ENCODE measurements at places on chromosomes 7 and 10.

DNA sequence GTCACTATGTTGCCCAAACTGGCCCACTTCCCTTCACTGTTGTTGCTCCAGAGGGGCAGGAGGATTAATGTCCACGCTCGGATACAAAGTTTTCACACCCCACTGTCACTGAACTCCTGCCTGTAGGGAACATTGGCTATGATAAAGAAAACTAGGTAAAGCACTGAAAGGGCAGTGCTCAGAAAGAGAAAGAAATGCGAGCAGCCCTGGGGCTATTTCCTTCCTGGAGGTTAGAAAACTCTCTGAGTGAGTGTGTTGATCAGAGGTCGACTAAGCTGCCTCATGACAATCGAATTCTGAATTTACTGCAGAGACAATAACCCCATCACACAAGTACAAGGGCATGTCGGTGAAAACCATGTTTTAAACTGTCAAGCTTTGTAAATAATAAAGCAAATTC, 227.2 kb upstream of the PITRM1 start:
- peaks cover 15% of the 10 kb centered on the region for H3K27me3 ChIP-seq
- H3K4me3 ChIP-seq: no peak overlapping the region
- H3K4me1 ChIP-seq: no peaks in the 10 kb centered on the region
- DNase-seq: no peak
- no peak overlapping the region for H3K27ac ChIP-seq
- H3K36me3 ChIP-seq: no peaks in the 10 kb centered on the region

- no peaks in the 10 kb centered on the region for H3K27me3 ChIP-seq
- H3K4me3 ChIP-seq: no peak overlapping the region
- no peak overlapping the region for H3K27ac ChIP-seq
Observed at GRCh38 chr10:21746118-21746517, 212.1 kb downstream of the MLLT10 start.

- H3K27ac ChIP-seq: no peak overlapping the region
- peak; percentile 73 for DNase-seq
- no peak overlapping the region for H3K4me3 ChIP-seq
Observed at GRCh38 chr7:142866361-142867096, 11.7 kb downstream of the EPHB6 start.

GRCh38 chr7:15603124-15603523, 41.3 kb upstream of the AGMO start:
- H3K4me1 ChIP-seq: no peaks in the 10 kb centered on the region
- no peak overlapping the region for H3K4me3 ChIP-seq
- no peak for DNase-seq
- no peak overlapping the region for H3K27ac ChIP-seq
- no peaks in the 10 kb centered on the region for H3K36me3 ChIP-seq
- H3K27me3 ChIP-seq: peaks cover 29% of the 10 kb centered on the region

DNA sequence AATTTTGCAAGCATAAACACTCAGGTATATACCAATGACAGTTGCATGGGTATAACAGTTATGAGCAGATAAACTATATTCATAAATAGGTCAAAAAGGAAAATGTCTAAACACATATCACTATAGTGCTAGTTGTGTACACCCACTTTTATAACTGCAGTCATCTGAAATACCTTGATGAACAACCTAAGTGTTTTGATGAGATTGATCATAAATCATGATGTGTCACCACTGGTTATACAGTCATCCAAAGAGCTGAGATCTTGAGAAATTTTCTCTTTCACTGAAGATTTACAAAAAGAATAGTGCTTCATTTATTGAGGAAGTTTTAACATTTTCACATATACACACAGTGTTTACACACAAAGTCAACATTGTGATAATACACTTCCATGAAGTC, 78.6 kb upstream of the SLC25A13 start:
- no peak overlapping the region for H3K27ac ChIP-seq
- no peaks in the 10 kb centered on the region for H3K4me1 ChIP-seq
- H3K4me3 ChIP-seq: no peak overlapping the region

DNA sequence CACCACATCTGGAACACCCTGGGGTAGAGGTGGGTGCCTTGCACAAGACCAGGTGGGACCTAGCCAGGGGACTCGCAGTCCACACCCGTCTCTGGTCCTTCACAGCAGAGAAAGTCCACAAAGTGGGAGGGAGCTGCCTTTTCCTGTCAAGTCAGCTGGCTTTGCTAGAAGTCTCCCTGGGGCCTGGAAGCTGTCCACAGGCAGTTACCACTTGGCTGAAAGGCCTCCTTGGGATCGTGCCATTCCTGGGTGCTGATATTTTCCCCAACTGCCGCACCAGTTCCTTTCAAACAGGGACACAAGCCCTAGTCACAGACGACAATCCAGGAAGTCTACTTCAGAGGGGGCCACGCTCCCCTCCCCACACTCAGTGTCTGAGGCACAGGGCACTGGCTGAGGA, 75.4 kb downstream of the AFAP1L2 start:
- DNase-seq: no peak
- no peak overlapping the region for H3K27ac ChIP-seq
- H3K4me1 ChIP-seq: peaks cover 9% of the 10 kb centered on the region
- no peaks in the 10 kb centered on the region for H3K36me3 ChIP-seq
- no peaks in the 10 kb centered on the region for H3K27me3 ChIP-seq

DNA sequence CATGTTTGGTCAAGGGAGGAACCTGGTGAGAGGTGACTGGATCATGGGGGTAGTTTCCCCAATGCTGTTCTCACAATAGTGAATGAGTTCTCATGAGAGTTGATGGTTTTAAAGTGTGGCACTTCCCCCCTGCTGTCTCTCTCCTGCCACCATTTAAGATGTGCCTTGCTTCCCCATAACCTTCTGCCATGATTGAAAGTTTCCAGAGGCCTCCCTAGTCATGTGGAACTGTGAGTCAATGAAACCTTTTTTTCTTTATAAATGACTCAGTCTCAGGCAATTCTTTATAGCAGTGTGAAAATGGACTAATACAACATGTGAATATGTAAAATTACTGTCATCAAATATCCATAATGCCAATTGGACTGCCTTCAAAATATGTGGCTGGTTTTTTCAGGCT, 165.5 kb upstream of the TARP start:
- H3K4me3 ChIP-seq: no peak overlapping the region
- DNase-seq: no peak
- H3K4me1 ChIP-seq: no peaks in the 10 kb centered on the region
- no peak overlapping the region for H3K27ac ChIP-seq

DNA sequence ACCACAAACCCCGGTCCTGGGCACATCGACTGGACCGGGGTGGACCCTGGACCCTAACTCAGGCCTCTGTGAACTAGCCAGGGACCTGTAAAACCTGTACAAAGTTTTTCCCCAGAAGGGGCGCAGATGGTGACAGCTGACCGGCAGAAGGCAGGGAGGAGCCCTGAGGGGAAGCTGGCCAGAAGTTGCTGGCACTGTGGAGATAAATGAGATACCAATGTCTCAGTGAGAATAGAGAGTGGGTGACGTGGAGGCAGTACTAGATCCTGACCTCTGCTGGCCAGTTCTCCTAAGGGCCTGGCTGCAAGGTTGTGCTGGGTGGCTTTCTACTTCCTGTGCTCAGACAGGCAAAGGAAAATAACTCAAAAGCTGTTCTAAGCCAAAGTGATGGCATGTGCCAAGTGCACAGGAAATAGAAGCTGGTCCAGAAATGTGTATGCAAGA, 10.6 kb upstream of the TSPAN14 start:
- peaks cover 10% of the 10 kb centered on the region for H3K4me1 ChIP-seq
- H3K27me3 ChIP-seq: no peaks in the 10 kb centered on the region
- no peak overlapping the region for H3K4me3 ChIP-seq
- H3K36me3 ChIP-seq: peaks cover 13% of the 10 kb centered on the region
- H3K27ac ChIP-seq: no peak overlapping the region

DNA sequence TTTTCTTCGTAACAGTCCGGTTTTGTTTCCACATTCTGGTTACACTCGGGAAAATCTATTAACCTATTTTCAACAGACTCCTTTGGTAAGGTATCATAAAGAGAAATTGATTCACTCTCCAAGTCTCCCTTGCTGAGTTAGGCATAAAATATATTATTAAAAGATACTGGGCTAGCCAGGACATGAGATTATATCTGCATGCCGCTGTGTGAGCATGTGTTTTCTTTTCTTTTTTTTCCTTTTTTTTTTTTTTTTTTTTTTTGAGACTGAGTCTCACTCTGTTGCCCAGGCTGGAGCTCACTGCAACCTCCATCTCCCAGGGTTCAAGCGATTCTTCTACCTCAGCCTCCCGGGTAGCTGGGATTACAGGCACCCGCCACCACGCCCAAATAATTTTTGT, 23.0 kb upstream of the SFMBT2 start:
- H3K4me1 ChIP-seq: peaks cover 7% of the 10 kb centered on the region
- no peak for DNase-seq
- H3K27ac ChIP-seq: no peak overlapping the region
- no peak overlapping the region for H3K4me3 ChIP-seq
- H3K36me3 ChIP-seq: no peaks in the 10 kb centered on the region

GRCh38 chr10:33216661-33217427, 117.6 kb downstream of the NRP1 start:
- H3K4me3 ChIP-seq: peak overlapping the region; percentile 28
- H3K36me3 ChIP-seq: peaks cover 9% of the 10 kb centered on the region
- peak; percentile 82 for DNase-seq
- H3K4me1 ChIP-seq: peaks cover 27% of the 10 kb centered on the region
- no peaks in the 10 kb centered on the region for H3K27me3 ChIP-seq
- peak overlapping the region; percentile 77 for H3K27ac ChIP-seq

GRCh38 chr10:77949167-77949566, 22.6 kb upstream of the DLG5 start:
- peaks cover 6% of the 10 kb centered on the region for H3K36me3 ChIP-seq
- H3K27ac ChIP-seq: peak overlapping the region; percentile 11
- H3K27me3 ChIP-seq: no peaks in the 10 kb centered on the region
- H3K4me3 ChIP-seq: no peak overlapping the region
- DNase-seq: peak; percentile 96

GRCh38 chr10:6072215-6072934, 10.2 kb upstream of the IL2RA start:
- peaks cover 85% of the 10 kb centered on the region for H3K27me3 ChIP-seq
- no peaks in the 10 kb centered on the region for H3K36me3 ChIP-seq
- no peak for DNase-seq
- H3K4me1 ChIP-seq: no peaks in the 10 kb centered on the region
- no peak overlapping the region for H3K27ac ChIP-seq

DNA sequence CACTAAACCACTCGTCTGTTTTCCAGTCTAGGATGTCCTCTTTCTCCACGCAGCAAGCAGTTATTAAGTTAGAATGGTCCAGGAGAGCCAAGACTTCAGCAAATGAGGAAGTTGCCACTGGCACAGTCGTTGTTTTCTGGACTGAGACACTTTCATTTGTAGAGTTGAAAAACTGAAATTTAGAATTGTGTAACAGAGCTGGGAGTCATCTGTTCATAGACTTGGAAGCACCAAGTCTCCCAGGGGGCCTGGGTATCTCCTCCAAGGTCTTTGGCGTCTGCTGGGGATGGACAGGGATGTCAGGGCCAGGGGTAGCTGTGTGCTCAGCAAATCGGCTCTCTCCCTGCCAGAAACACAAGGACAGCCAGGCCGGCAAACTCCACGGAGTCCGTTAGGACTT, 208.4 kb downstream of the FANK1 start:
- H3K36me3 ChIP-seq: no peaks in the 10 kb centered on the region
- no peaks in the 10 kb centered on the region for H3K4me1 ChIP-seq
- no peaks in the 10 kb centered on the region for H3K27me3 ChIP-seq
- no peak overlapping the region for H3K4me3 ChIP-seq

DNA sequence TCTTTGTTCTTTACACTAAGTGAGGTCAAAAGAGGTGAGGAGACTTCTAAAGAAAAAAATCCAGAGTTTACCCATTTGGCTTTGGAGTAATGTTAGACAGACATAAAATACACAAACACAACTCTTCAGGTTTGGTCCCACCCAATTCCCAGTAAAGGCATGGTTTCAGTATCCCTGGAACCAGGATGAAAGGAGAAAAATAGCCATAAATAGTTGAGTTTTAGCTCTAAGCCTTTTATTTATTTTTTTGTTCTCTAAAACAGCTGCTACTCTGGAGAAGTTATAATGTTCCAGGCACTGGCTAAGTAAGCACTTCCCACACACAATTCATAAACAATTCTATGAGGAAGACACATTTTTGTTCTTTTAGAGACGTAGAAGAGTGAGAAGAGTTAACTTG, 4.0 kb downstream of the ABCB1 start:
- DNase-seq: no peak
- H3K36me3 ChIP-seq: no peaks in the 10 kb centered on the region
- H3K4me1 ChIP-seq: peaks cover 6% of the 10 kb centered on the region
- H3K27ac ChIP-seq: no peak overlapping the region
- H3K27me3 ChIP-seq: peaks cover 59% of the 10 kb centered on the region
- H3K4me3 ChIP-seq: no peak overlapping the region

GRCh38 chr7:116588225-116588624, 63.4 kb downstream of the CAV1 start:
- H3K27me3 ChIP-seq: peaks cover 10% of the 10 kb centered on the region
- H3K4me3 ChIP-seq: no peak overlapping the region
- peak overlapping the region; percentile 85 for H3K27ac ChIP-seq
- DNase-seq: no peak

DNA sequence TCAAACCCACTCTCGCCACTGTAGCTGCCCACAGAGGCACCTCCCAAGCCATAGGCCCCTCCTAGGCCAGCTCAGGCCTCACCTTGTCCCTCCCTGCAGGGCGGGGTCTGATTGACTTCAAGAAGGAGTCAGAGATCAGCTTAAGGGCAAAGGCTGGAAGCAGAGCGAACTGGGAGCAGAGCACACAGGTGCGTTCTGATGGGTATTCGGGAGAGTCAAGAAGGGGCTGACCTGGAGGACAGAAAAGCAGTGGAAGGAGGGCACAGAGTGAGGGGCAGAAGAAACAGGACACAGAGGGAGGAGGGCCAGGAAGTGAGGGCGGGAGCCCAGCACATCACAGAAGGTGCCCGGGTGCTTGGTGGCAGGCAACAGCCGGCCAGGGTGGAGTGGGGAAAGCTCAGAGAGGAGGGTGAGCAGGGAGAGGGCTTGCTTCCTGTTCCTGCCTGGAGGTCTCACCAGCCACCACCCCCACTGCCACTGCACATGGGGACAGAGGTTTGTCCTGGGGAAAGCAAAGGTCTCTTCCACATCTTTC, at the start of gene AOC1:
AOC1 (plus strand) TSS at position 147 of the 535 bp plus-strand sequence. CDS start 3,954 bp downstream, outside the sequence.
- peaks cover 14% of the 10 kb centered on the region for H3K4me1 ChIP-seq
- H3K27ac ChIP-seq: no peak within 1 kb of the TSS
- peaks cover 41% of the 10 kb centered on the region for H3K27me3 ChIP-seq
- no peak for DNase-seq
- no peak within 1 kb of the TSS for H3K4me3 ChIP-seq
- no peaks in the 10 kb centered on the region for H3K36me3 ChIP-seq

- no peak overlapping the region for H3K4me3 ChIP-seq
- no peak for DNase-seq
- H3K27me3 ChIP-seq: peaks cover 31% of the 10 kb centered on the region
Observed at GRCh38 chr10:51643734-51644133, 55.7 kb downstream of the CSTF2T start.

GRCh38 chr7:135745703-135746312, 2.8 kb downstream of the FAM180A start:
- peaks cover 30% of the 10 kb centered on the region for H3K4me1 ChIP-seq
- DNase-seq: peak; percentile 84
- peak overlapping the region; percentile 3 for H3K4me3 ChIP-seq
- H3K36me3 ChIP-seq: no peaks in the 10 kb centered on the region
- H3K27me3 ChIP-seq: no peaks in the 10 kb centered on the region

GRCh38 chr7:101120315-101120714, 6.6 kb upstream of the SERPINE1 start:
- DNase-seq: no peak
- H3K27me3 ChIP-seq: no peaks in the 10 kb centered on the region
- no peak overlapping the region for H3K4me3 ChIP-seq
- no peaks in the 10 kb centered on the region for H3K36me3 ChIP-seq
- no peak overlapping the region for H3K27ac ChIP-seq
- H3K4me1 ChIP-seq: peaks cover 21% of the 10 kb centered on the region

GRCh38 chr7:49817279-49817678, 43.8 kb downstream of the VWC2 start:
- no peak overlapping the region for H3K4me3 ChIP-seq
- H3K27me3 ChIP-seq: peaks cover 51% of the 10 kb centered on the region
